Right lobe of liver (tissue), 6 donors: ENCODE measurements at places on chromosomes 3 and 15. TPM values are rescaled to one million over a fixed set of nuclear protein-coding genes. Genes with fewer than 3 reads are reported as not detected.

The UBE3A gene
- 36.6 TPM for total RNA-seq

GRCh38 chr15:67187351-67187854 is 67.1 kb downstream of the AAGAB start:
- DNase-seq, result no peak

DNA sequence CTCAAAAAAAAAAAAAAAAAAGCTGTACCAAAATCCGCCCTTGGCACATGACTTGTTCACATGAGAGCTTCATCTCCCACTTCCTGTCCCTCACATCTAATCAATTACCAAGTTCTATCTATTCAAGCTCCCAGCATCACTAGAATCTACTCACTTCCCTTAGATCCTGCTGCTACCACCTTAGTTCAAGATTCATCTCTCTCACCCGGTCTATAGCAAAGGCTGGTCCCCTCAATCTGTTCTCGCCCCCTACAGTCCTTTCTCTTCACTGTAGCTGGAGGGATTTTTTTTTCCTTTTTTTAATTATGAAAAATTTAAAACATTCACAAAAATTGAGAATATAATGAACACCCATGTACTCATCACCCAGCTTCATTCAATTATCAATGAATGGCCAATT is 16.7 kb upstream of the GPR160 start:
- no peak for DNase-seq

DNA sequence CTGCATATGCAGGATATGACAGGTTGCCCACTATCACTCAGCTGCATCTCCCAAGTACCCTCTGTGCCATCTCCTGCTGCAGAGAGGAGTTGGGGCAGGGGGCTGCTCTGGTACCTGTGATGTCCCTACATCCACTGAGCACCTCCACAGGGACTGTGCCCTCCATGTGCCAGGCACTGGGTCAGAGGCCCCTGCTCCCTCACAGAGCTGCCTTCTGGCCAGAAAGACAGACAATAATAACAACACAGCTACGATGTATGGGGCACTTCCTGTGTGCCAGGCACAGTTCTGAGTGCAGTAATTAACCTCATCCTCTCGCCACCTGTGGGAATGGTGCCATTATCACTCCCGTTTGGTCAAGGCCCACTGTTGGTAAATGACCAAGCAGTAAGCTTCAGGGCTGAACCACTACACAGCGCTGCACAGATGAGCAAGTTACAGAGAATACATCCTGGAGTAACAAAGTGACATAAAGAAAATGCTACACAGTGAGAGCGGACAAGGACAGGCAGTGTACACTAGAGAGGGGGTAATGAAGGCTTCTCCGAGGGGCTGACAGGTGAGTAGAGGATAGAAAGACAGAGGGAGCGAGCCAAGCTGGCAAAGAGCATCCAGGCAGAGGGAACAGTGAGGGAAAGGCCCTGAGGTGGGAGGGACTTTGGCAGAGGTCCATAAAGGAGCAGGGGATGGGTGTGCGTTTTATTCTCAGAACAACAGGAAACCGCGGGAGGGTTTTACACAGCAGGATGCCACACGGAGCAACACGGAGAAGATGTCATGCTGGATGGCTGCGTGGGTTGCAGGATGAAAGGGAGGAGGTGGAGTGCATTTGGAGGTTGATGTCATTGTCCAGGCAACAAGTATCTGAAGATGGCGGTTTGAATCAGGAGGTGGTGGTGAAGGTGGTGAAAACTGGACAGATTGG is 13.6 kb downstream of the WNT7A start:
- DNase-seq, result no peak

DNA sequence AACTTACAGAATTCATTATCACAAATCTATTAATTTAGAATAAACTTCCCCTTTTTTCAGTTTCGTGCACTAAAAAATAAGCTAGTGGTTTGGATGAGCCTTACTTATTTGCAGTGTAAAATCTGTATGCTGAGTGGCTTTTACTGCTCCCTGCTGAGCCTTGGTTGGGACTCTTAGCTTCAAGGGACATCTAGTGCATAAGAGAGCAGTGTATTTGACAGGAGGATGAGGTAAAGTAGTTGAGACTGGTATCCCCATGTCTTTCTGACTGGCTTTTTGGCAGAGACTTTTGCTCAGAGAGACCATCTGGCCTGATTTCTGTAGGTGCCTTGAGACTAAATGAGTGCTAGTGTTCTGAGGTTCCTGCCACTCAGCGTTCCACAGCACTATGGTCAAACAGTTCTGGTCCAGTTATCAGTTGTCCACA is 11.8 kb downstream of the CAPN7 start:
- no peak for DNase-seq
